Activated gamma-delta T cell treated with anti-CD3 and anti-CD28 coated beads, Interleukin-2, amount 50 U/mL, for 16 hours (primary cell): ENCODE measurements at places on chromosomes 6 and 20.

- no peak for DNase-seq
Observed at GRCh38 chr6:72386324-72386723, 235.5 kb upstream of the KCNQ5 start.

- no peak for DNase-seq
Observed at GRCh38 chr6:147040121-147040910, 163.9 kb upstream of the STXBP5 start.

GRCh38 chr20:33606118-33606771 lies 55.9 kb upstream of the C20orf144 start:
- no peak for DNase-seq

DNA sequence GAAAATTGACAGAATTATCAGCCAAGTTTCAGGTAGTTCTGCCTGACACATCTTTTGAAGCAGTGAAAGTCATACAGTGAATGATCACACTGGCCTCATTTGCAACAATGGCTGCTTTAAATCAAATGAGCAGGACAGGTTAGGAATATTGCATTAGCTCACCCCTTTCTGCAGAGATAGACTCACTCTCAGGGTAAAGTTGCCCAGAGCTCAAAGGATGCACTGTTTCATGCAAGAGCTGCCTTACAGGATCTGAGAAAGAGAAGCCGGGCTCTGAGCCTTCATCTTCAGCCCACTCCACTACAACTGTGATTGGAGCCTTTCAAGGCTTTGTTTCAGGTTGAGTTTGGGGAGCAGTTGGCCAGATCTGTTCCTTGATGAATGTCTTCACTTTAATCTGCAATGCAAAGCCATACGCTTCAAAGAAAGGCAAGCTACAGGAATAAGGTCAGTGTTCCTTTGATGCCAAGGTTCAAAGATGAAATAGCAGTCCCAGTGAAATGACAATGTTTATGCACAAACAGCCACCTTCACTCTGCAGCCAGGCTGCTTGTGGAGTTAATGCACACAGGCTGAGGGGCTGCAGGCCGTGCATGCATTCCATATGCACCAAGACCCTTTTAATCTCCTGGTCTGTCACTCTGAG lies 90.9 kb upstream of the ISM1 start:
- no peak for DNase-seq

DNA sequence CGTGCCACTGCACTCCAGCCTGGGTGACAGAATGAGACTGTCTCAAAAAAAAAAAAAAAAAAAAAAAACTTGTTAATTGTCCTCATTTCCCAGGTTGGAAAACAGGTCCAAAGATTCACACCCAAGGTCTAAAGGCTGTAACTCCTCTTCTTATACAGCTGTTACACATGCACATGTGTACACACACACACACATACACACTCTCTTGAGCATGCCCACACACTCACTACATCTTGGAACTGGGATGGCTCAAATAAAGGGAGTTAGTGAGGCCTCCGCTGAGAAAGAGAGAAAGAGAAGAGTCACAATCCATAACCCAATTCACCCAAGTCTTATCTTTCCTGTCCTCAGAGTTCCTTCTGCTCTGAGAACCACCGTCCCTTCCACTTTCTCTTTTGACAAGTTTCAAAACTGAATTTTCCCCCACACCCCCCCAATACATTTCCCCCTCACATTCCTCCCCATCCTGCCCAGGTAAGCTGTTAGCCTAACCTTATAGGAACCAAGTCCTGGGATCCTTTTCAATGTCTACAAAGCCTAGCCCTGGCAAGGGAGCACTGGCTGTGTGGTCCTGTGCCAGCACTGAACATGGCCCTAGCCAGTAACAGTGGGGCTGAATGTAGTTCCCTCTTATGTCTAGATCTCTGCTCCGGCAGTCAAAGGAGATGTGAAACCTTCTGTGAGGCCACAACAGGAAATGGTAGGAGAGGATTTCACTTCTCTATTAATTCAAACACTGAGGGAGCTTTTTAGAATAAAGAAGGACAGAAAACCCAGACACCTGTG lies 3.2 kb upstream of the HLA-DMB start:
- no peak for DNase-seq

GRCh38 chr6:129695373-129696027 lies 14.5 kb downstream of the ARHGAP18 start:
- DNase-seq, result no peak

DNA sequence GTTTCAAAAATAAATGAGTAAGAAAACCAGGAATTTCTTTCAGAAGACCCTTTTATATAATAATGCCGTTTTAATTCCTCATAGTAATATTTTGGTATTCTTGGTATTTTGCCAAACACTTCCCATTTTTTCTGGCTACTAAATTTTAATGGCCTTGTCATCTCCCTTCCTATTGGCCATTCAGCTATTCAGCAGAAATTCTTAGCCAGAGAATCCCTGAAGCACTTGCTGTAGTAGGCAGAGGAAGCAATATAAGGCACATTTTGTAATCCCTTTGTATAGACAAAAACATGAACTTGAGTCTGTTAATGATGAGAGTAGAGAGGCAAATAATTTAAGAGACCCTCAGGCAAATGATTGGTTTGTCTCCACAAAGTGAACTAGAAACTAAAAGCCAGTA lies 118.4 kb upstream of the LAMP5 start:
- DNase-seq, result no peak

DNA sequence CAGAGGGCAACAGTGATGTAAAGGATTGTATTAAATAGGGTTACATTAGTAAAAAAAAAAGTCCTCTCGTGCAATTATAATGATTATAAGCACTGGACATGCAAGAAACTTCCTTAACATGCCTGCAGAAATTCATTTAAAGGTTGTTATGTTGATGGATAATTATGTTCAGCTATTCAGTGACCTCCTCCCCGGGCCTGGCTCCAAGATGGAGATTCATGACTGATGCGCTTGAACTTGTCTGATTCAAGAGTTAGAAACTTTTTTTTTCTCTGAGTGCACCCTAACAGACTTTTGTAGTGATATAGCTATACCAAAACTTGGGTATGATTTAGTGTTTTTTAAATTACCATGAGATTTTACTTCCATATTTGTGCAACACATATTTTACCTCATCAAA lies 1170.0 kb upstream of the CITED2 start:
- DNase-seq, result no peak

DNA sequence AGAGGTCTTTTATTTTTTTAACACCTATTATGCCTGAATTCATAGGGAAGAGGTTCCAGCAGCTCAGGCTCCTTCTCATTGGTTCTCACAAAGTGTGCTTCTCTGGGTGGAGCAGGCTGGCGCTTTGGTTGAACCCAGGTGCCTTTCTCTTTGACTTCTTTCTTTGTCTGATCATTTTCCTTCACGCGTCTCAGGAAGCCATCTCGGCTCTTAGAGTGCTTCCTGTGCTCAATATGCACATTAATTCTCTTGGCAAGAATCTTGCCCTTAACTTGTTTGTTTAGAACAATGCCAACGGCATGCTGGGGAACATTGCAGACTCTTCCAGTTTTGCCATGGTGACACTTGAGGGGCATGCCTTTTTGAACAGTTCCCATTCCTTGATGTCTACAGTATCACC lies 44.2 kb upstream of the RNF24 start:
- no peak for DNase-seq

GRCh38 chr6:164859816-164860215 lies 449.6 kb downstream of the C6orf118 start:
- no peak for DNase-seq

- no peak for DNase-seq
Observed at GRCh38 chr6:159995405-159995804, 26.5 kb downstream of the IGF2R start.

GRCh38 chr6:169993861-169994481 lies 242.5 kb downstream of the ERMARD start:
- DNase-seq, result no peak

DNA sequence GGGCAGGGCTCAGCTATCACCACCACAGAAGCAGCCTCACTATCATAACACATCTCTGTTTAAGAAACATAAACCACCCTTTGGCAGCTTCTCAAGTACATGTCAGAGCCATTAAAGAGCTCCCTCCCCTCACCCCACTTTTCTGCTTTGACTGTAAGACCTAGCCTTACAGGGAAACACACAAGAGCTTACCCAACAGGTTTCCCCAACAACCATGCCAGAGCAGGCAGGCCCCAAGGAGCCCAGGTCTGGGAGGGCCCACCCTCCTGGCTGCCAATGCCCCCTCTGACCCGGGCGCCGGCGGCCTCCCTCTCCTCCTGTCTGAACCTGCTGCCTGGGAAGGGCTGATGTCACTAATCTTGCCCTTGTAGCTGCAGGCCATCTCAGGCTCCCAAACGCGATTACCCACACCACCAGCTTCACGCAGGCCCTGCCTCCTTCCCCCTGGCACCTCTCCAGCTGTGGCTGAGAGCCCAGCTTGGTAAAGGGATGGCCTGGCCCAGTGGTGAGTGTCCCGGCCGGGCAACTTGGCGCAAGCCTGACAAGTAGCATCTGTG lies 402.0 kb downstream of the MAFB start:
- DNase-seq, result no peak

DNA sequence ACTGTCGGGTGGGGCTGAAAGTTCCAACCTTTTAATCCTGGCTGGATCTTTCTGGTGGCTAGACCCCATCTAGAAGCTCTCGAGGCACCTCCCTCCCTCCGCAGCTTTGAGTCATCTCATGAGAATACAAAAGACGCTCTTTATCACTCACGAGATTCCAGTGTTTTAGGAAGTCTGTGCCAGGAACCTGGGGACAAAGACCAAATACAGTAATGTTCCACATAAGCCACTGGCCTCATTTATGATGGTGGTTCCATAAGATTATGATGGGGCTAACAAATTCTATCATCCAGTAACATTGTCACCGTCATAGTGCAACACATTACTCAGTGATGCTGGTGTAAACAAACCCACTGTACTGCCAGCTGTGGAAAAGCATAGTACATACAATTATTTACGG lies 48.7 kb downstream of the NCOA7 start:
- no peak for DNase-seq

DNA sequence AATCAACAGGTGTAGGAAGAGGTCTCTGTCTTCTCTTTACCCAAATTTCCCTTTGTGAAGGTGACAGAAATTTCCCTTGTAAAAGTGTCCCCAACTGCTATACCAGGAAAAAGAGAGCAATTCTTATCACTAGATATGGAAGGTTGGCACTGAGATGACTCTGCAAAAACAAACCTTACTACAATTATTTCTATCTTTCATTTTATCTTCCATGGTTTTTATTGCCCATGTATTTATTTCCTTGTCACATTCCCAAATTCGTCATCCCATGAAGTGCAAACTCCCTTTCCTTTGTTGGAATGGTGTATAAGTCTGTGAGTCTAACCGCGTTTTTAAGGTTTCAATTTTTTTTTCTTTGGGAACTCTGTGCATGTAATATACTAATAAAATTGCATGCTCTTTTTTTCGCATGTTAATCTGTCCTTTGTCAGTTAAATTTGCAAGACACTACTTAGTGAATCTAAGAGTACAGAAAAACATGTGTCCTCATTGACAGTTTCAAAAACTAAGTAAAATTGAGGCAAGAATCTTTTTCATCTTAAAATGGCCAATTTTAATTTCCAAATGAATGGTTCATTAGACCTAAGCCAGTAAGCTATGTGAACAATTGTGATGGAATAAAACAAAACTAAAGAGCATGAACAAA lies 35.4 kb upstream of the HFE start:
- no peak for DNase-seq

- DNase-seq, result no peak
Observed at GRCh38 chr20:46999801-47000465, 105.3 kb downstream of the EYA2 start.

GRCh38 chr6:3386374-3386857 lies 70.4 kb downstream of the SLC22A23 start:
- no peak for DNase-seq

- peak; percentile 5 for DNase-seq
Observed at GRCh38 chr20:8132484-8133309, 631 bp downstream of the PLCB1 start.

DNA sequence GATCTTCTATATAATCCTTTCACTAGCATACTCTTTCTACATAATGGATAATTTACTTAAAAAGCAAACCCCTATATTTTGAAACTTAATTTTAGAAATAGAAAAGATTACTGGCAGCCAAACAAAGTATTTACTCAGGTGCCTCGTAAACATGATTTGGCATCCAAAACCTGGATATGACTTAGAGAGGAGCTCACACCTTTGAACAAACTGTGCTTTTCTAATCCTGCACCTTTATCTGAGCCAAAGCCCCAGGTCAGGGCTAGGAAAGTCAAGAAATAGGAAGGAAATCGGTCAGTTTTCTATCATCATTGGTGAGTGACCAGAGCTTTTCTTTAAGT lies 170.9 kb downstream of the PHF3 start:
- DNase-seq, result no peak
